ENCODE measurements at places on chromosomes 12 and 14.

- DNase-seq = no peak
Observed at GRCh38 chr12:80235944-80236343, 136.6 kb downstream of the OTOGL start.

DNA sequence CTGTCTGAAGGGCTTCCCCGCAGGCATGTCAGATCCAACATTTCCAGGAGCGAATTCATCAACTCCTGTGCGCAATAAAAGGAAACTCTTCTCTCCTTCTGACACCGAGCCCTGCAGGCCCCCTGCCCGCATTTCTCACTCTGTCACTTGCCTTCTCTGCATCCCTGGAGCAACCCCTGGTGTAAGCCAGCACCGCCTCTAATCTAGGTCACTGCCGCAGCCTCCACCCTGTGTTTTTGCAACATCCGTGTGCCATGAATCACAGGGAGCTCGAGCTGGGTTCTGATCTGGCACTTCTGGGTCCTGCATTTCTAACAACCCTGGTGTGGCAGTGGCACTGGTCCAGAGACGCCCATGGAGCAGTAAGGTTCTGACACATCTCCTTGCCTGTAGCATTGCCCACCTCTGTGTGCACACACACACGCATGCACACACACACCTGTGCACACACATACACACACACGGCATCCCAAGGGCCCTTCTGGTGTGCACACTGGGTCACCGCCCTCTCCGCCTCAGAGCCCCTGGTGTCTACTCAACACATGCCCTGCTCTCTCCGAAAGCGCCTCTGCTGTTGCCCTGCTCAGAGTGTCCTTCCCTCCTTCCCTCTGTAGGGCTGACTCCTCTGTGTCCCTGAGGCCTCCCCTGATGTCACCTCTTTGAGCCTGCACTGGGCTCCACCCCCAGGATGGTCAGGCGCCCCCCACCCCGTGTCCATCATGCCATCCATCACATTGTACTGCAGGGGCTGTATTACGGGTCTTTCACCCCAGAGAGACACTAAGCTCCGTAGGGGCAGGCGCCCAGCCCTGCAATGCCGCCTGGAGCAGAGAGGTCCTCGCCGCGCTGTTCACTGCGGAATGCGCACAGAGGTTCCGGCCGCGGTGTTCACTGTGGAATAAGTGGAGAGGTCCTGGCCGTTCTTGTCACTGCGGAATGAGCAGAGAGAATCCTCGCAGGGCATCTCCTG, 111.4 kb upstream of the SFSWAP start:
- no peak for DNase-seq

GRCh38 chr12:80485222-80485987, 41.4 kb downstream of the PTPRQ start:
- DNase-seq = no peak

DNA sequence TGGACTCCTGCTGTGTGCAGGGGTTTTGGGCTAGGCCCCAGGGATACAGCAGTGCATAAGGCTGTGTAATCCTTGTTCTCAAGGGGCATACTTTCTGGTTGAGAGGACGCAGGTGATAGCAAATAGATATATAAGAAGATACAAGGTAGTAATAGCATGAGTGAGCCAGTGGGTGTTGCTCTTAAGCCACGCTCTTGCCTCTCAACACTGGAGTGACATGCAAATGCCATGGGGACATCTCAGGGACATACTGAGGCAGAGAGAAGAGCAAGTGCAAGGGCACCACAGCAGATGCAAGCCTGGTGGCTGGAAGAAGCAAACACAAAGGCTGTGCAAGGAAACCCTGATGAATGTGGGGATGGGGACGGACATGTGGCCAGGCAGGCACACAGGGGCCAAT, 223.3 kb downstream of the CHST11 start:
- DNase-seq = no peak

- no peak for DNase-seq
Observed at GRCh38 chr14:99137913-99138571, 134.0 kb downstream of the BCL11B start.

DNA sequence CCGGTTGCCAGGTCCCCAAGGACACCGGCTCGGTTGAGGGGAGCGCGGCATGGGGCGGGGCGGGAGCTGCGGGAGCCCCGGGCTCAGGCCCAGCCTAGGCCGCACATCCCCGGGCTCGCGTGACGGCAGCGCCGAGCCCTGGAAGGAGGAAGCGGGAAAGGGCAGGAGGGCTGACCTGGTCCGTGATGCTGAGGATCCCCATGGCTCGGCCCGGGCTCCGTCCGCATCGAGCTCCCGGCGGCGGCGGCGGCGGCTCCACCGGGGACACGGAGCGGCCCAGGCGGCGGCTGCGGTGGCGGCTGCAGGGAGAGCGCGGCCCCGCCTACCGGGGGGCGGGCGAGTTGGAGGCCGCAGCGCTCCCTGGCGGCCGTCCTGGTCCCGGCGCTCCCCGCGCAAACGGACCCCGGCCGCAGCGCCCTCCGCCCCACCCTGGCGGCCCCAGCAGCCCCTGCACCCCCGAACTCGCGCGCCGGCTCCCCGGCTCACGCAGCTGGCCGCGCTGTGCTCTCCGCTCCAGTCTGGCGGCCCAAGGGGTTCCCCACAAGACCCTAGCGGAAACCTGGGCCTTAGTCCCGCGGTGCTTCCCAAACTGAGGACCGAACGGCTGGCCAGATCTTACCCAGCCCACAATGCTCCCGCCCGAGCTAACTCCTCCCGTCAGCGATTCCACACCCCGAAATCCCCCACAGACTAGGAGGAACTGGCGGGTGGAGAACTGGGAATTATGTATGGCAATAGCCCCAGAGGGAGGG, at the start of gene ANKRD52:
TSS of gene ANKRD52 (minus strand) at position 317 of the 752 bp plus-strand sequence. CDS start at position 202, 115 bp downstream.
- peak; percentile 81 for DNase-seq

DNA sequence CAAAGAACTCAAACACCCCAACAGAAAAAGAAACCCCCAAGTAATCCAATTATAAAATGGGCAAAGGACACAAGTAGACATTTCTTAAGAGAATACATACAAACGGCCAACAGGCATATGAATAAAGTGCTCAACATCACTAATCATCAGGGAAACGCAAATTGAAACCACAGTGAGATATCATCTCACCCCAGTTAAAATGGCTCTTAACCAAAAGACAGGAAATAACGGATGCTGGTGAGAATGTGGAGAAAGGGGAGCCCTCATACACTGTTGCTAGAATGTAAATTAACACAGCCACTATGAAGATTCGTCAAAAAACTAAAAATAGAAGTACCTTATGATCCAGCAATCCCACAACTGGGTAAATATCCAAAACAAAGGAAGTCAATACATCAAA, 52.4 kb downstream of the CLMN start:
- no peak for DNase-seq

DNA sequence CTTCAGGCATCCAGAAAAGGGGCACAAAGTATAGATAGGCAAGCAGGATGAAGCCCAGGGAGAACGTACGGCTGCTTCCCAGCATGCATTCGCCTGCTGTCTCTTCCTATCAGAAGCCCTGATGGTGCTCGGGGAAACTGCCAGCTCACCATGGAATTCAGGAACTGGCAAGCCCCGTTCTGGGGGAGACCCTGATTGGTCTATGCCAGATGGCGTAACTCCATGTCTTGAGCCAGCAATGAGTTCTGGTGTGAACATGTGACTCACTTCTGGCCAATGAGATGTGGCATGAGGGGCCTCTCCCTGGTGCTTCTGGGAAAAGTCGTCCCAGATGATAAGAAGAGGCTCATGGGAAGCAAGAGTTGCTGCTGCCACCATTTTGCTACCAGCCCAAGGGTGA, 270.8 kb downstream of the BCL11B start:
- no peak for DNase-seq

DNA sequence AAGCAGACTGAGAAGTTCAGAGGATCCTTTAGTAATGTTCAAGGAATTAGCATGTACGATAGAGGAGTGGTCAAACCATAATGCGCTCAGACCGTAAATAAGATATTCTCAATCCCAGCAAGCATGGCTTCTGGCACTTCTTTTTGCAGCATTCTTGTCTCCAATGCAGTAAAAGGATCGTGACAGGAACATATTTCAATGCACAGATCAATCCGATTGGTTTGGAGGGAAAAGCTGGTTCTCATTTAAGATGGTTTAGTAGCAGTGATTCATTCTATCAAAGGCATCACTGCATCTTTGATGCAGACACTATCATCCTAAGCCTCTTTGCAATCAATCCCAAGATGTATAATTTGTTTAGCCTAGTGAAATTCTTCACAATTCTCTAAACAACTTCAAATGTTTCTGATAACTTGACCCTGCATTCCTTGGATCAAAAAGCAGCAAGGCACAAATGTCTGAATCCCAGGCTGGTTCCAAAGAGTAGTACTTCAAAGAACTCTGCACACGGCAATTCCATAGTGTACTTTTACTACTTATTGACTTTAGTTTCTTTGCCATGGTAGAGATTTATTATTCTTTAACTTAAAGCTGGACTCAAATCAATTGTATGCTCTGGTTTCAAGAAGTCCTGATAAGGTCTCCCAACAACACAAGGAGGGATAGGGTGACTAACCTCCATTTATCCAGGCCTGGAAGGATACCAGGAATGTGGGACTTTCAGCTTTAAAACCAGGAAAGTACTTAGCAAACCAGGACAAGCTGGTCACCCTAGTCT, 96.8 kb upstream of the MDM1 start:
- no peak for DNase-seq

DNA sequence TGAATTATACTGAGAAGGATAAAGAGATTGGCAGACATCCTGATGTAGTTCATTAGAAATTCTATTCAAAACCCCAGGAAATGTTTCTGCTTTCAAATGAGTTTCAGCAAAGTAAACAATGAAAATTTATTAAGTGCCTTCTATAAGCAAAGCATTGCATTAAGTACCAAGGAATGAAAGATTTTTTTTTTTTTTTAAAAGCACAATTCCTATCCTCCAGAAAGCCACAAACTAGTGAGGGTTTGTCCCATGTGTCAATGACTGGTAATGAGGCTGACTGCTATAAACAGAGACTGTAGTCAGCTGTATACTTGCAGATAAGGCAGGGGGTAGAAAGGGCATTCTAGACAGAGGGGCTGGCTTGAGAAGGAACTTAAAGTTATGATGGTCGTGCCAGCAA, 6.7 kb downstream of the ANO4 start:
- DNase-seq = no peak

DNA sequence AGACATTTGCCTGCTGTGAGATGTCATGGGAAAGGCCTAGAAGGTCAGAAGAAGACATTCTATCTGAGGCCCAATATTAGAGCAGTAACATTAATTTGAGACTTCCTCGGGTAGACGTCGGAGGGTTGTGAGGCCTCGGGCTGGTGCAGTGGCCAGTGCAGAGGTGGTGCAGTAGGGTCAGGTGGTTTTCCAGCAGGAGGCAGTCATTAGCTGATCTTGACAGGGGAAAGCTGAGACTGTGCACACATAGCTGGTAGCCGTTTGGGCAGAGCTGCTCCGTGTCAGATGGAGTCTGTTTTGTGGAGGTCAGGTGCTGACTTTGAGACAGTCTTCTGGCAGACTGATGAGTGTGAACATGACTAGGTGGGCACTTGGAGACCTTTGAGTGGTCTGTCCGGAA, 65.7 kb upstream of the ASPG start:
- DNase-seq = no peak

Measured in stimulated activated CD4-positive, alpha-beta T cell treated with anti-CD3 and anti-CD28 coated beads, Interleukin-12 subunit alpha, Interleukin-12 subunit beta, amount 100 ng/mL, for 4 hours (primary cell).